Esophagus squamous epithelium (tissue), 5 donors: ENCODE measurements at places on chromosomes 12 and 14.

DNA sequence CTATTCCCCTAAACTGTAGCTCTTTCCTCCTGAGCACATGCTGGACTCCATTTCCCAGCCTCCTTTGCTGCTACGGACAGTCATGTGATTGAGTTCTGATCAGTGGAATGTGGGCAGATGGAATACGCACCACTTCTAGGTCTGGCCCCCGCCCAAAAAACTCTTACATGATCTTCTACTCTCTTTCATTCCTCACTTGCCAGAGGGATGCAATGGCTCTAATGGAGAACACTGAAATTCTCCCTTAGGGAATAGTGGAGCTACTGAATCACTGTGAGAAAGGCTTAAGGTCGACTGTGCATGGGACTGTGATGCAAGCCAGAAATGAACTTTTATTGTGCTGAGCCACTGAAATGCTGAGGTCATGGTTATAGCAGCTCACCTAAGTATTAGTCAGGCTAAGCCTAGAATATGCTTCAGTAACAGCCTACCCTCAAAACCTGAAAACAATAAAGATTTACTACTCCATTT, 13.0 kb upstream of the TMED2 start:
- DNase-seq, result no peak

DNA sequence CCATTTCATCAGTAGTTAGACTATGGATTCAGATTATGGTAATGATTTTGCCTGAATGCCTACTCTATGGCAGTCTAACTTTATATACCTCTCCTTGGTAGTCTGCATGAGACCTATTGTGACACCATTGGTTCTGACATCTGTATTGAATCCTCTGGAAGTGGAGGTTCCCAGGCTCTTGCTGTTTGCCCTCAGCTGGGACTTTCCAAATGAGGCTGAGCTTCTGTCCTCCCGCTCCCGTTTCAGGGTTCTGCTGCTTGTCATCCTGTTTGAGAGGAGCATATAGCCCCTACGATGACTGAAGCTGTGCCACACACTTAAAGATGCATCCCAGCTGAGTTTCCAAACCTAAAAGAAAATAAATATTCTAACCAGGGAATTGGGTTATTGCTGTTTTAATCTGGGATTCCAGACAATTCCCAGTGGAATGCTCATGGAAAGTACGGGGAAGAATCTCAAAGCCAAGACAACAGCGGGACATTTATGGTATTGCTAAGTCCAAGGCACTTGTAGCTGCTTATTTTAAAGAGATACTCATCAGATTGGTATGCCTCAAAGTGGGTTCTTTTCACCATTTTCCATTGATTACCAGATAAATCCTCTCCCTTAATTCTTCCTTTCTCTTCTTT, 105.9 kb downstream of the ETV6 start:
- DNase-seq, result no peak

DNA sequence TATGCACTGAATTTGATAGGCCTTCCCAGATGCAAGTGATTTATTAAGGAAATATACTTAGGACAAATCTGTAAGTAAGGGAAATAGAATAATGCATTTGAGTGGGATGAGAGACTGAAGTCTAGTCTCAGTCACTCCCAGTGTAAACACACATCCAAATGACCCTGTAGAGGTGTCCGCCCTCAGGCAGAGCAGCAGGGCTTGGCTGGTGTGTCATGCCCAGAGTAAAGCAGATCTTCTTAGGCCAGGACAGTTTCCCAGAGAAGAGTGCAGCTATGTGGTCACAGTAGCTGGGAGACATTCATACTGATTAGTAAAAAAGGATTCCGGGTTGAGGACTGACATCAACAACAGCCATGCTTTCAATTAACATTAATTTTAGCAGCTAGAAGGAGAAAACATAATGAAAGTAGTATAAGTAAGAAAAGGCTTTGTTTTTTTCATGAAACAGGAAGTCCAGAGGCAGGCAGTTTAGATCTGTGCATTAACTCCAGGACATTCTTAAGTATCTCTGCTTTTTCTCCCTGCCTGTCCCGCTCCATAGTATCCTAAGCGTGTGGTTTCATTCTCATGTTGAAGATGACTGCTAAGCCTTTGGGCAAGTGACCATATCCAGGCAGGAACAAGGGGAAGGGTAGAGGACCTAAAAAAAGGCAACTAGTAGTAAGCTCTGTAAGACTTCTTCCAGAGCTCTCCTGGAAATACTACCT, 35.7 kb downstream of the CNTN1 start:
- DNase-seq, result no peak

DNA sequence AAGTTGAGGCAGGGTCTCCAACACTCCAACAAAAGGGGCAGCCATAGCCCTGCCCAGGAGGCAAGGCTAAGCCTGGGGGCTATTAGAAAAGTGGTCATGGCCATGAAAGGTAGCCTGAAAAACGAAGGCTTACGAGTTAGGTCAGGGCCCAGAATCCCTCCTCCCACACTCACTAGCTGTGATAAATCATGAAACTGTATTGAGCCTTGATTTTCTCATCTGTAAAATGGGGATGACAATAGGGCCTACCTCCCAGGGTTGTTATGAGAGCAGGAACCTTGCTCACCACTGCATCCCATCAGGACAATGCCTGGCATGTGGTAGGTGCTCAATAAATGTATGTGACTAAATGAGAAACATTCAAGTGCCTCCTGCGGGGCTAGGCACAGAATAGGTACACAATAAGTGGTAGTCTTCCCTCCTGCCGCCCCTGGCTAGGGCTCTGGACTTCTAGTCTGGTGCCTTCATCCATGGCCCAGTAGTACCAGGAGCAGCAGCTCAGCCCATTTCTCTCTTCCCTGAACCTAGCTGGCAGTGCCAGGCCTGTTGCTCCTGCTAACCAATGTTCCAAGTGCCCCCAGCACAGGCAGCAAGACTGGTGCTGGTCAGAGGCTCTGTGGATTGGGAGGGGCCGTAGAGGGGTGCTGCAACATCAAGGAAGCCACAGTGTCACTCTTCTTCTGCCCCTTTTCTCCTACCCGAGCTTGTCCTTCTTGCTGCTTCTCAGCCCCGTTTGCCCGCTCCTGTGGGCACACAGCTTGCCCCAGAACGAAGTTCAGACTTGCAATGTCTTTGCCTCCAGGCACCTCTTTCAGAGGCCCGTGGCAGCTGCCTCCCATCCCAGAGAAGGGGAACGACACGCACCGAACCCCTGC, 7.8 kb downstream of the PGF start:
- DNase-seq, result no peak

- DNase-seq, result no peak
These were observed 37.8 kb downstream of the PHETA1 start for GRCh38 chr12:111330800-111331752.

DNA sequence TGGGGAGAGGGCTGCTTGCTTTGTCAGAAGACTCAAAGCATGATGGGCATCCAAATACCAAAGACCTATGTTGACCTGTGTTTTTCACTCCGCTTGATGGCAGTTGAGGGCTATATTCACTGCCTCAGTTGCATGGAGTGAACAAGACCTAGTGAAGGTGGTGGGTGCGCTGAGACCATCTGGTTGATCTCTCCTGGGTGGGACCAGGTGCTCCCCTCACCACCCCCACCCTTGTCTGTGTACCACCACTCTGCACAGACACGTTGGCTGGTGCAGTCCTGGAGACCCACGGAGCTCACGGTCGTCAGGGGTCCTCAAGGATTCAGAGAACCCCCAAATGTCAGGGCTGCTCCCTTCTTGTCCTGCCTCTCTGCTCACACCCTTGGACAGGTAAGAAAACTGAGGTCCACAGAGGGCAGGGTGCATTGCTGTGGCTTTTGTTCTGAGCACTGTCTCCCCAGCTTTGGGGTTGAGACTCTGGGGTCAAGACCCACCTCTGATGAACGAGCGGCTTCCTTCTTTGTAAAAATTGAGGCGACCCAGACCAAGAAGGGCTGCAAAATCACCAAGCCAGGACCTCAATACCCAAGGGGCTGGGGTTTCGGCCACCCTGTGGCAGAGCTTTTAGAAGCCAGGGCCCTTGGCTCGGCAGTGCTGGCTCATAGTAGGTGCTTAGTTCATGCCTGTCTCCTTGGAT, 166.3 kb upstream of the RTL1 start:
- no peak for DNase-seq

DNA sequence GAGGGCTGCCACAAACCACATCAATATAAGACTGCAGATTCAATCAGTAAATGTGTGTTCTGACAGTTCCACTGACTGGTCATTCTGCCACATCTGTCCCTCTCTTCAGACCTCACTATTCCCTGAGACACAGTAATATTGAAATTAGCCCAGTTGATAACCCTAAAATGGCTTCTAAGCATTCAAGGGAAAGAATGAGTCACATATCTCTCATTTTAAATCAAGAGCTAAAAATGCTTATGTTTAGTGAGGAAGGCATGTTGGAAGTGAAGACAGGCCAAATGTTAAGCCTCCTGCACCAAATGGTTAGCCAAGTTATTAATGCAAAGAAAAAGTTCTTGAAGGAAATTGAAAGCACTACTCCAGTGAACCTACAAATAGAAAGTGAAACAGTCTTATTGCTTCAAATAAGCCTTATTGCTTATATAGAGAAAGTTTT, 24.5 kb upstream of the KIF21A start:
- no peak for DNase-seq

- no peak for DNase-seq
These were observed 70.7 kb downstream of the TAOK3 start for GRCh38 chr12:118302053-118302452.

DNA sequence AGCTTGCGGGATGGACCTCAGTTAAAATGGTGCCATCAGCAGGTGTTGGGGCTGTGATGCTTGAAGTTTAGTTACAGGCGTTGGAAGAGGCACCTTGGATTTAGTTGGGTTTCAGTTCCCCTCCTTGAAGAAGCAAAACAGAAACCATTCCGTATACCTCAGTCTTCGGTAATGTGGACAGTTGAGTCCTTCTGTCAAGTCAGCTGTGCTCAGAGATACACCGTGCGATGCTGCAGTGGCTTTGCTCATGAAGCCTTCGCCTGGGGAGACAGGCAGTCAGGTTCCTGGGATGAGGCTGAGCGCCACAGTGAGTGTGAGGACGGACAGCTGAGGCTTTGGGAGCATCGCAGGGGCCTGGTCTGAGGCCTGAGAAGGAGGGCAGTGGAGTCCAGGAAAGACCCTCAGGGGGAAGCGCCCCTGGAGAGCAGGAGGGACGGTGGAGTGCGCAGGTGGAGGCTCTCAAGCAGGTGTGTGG, 7.4 kb downstream of the RAN start:
- DNase-seq, result no peak

- no peak for DNase-seq
These were observed 191.4 kb downstream of the PLCZ1 start for GRCh38 chr12:18546399-18546798.

- no peak for DNase-seq
These were observed 7.3 kb upstream of the TCHP start for GRCh38 chr12:109892748-109893147.

DNA sequence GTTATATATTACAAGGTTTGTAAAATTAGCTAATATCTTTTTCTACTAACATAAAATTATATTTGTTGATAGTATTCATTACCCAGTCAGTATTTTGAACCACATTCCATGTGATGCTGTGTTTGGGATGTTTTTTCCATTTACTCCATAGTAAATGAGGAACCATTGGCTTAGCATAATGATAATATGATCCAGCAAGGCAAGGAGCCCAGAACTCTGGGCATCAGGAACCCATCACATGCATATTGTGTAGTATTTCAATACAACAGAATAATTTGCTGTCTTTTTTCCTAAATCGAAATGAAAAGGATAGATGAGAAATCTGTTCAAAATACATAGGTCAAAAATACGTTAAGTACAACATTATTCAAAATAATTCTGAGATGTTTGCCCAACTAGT, 48.7 kb upstream of the GARIN2 start:
- DNase-seq, result no peak

- DNase-seq, result no peak
These were observed 493.1 kb downstream of the NOVA1 start for GRCh38 chr14:26104717-26105116.

DNA sequence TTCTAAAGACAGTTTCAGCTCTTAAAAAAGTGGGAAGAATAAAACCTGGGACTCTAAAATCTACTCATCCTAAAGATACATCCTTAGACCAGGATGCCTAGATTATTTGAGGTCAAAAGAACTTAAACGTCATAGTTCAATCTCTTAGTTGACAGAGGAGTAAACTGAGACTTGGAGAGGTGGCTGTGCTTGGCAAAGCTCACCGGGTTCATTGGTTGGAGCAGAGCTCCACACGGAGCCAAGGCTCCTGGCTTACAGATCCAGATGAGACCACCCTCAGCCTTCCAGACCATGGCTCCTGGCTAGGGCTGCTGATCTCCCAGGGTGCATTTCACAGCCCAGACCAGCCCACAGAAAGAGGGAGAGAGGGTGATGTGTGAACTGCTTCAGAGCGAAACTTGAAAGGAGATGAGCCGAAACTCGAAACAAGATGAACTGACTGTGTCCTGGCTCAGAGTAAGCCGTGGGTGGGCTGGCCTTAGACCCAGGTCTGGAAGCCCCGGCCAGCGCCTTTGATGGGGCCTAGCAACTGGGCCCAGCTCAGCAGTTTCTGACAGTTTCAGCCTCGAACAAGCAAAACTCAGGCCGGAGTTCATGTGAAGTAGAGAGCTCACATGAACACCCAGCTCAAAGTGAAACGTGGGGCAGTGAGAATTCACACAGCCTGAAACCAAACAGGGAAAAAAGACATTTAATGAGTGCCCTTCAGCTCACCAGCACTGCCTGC, 1044.8 kb downstream of the BCL11B start:
- no peak for DNase-seq

DNA sequence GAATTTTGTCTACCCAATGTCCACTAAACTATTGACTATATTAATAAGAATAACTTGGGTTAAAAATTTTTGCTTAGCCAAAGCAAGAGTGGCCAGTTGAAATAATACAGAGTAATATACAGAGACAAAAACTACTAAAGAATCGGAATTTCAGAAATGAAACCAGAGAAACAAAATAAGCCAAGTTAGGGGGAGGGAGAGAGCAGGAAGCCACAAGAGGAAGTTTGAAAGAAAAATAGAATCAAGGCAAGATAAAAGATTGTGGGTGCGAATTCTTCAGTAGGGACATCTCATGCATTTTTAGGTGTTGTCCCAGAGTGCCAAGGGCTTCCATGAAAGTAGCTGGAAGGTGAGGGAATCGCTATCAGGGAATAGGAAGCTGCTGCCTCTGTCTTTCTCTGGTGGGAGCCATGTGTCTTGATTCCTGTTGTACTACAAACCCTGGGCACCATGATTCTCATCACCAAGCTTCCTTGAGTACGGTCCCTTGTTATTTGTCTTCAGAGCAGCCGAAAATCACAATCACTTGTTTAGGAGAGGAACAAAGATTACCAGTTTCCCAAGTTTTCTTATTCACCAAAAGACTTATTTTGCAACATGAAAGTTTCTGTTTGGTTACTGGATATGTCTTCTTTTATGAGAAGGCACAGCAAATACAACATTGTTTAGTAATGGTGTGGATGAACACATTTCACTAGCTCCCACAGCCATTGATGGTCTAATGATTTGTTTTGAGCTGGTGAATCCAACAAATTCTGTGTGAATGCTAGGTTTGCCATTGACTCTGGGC, 16.7 kb downstream of the NEUROD4 start:
- DNase-seq, result no peak

DNA sequence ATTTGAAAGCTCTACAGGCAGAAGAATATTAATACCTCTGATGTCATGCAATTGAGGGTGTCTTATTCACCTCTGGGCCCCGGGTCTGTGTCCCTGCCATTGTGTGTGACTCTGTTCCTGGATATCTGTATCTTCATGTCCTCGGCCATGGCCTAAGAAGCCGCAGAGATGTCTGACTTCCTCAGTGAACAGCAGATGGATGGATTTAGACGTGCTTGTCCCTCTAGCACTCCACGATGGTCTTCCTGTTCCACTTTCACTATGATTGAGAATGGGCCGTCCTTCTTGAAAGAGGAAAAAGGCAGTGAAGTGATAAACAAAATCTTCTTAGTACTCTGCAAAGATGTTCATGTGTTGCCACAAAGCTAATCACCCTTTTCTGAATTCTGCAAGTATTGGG, 217.4 kb downstream of the SLC41A2 start:
- no peak for DNase-seq

- DNase-seq, result no peak
These were observed 2.7 kb downstream of the CHST11 start for GRCh38 chr12:104459368-104459909.
